HT1080 (cell line): ENCODE measurements at places on chromosomes 3 and 15. TPM values are rescaled to one million over a fixed set of nuclear protein-coding genes. Genes with fewer than 3 reads are reported as not detected.

The CHDH gene
- total RNA-seq, result not detected in 2 replicates

The CCDC71 gene
- 32.0 and 36.2 TPM in 2 replicates for total RNA-seq

- DNase-seq, result no peak
Observed at GRCh38 chr3:112476346-112476745, 22.9 kb downstream of the BTLA start.

GRCh38 chr3:100110162-100110561 lies 4.1 kb downstream of the FILIP1L start:
- no peak for DNase-seq

DNA sequence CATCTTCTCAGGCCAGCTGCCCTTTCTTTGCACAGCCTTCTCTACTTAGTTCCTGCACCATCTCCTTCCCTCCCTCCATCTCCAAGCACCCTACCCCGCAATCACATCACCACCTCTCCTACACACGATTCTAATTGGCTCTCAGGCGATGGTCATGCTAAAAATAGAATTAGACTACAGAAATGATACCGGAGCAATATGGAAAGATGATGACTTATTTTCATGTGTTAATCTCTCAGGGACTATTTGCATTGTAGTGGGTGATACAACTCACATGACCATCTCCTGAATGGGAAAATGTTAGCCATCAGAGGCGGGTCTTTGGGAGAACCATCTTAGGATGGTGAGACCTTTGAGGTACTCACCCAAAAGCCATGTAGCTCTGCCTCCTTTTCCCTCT lies 54.7 kb upstream of the PPARG start:
- DNase-seq, result no peak

GRCh38 chr3:141485641-141486495 lies 959 bp upstream of the RASA2 start:
- DNase-seq, result peak; percentile 87

GRCh38 chr3:186717039-186717457 lies at the start of gene KNG1:
Gene KNG1 (plus strand): TSS chr3:186717359. CDS start chr3:186717543, 184 bp downstream.
- no peak for DNase-seq

- no peak for DNase-seq
Observed at GRCh38 chr3:133753779-133754164, 7.6 kb downstream of the TF start.

DNA sequence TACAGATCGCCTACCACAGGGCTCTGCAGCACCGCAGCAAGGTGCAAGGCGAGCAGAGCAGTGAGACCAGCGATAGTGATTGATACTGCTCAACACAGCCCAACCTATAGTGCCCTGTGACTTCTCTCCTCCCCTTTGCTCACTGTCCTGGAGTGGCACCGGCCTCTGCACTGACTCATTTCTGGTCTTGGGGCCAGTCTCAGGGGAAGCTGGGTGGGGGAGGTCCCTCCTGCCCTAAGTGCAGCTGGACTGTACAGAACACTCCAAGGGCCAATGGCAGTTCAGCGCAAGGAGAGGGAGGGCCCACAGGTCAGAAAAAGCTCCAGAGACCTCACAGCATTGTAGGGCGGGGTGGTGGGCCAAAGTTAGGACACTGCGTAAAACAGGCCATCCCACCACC lies 2.5 kb upstream of the OGG1 start:
- DNase-seq, result peak; percentile 51

DNA sequence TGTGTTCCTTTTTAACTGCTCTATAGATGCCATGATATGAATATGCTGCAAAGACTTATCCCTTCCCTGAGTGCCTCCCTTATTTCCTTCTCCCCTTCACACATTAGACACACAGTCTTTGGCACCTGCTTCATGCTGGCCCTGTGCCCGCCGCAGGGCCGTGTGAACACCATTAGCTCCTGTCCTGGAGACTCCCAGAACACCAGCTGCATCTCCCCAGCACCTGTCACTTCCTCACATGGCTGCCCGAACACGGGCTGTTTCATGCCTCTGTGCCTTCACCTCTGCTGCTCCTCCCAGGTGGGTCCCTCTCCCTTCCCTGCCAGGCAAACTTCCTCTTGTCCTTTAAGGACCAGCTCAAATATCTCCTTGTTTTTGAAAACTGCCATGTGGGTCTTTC lies 40.5 kb upstream of the SEC13 start:
- no peak for DNase-seq
